Stimulated activated CD4-positive, alpha-beta T cell treated with anti-CD3 and anti-CD28 coated beads, TNF-alpha, amount 100 ng/mL, for 48 hours (primary cell): ENCODE measurements at places on chromosomes 16 and 17.

GRCh38 chr17:48048384-48049126, 396 bp downstream of the NFE2L1 start:
- DNase-seq, result no peak

DNA sequence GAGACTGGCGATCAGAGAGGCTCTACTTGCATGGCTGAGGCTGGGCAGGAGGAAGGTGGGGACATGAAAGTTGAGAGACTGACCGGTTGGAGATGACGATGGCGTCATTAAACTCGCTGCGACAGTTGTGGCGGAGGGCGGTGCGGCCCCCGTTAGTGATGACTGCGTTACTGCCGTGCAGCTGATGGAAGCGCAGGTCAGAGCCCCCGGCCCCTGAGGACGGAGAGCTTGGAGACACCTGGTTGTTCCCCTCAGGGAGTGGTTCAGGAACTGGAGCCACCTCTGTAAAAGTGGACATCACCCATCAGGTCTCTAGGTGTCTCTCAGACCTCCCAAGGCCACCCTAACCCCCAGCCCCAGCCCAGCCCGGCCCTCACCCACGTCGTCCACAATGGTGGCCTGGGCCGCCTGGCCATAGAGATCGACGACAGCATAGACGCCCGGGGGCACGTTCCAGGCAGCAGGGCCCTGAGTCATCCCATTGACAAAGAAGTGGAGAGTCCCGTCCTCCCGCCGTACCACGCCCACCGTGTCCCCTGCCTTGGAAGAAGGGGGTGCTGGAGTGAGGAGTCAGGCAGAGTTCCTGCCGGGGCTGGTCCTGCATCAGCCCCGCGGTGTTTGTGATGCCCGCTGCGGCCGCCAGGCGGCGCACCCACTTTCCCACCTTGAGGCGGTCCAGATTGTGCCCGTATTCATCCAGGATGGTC, 5.3 kb downstream of the NEURL4 start:
- no peak for DNase-seq

GRCh38 chr16:14004729-14005315, 66.3 kb upstream of the MRTFB start:
- DNase-seq, result no peak

GRCh38 chr17:42669977-42670788, 6.6 kb downstream of the PLEKHH3 start:
- no peak for DNase-seq

DNA sequence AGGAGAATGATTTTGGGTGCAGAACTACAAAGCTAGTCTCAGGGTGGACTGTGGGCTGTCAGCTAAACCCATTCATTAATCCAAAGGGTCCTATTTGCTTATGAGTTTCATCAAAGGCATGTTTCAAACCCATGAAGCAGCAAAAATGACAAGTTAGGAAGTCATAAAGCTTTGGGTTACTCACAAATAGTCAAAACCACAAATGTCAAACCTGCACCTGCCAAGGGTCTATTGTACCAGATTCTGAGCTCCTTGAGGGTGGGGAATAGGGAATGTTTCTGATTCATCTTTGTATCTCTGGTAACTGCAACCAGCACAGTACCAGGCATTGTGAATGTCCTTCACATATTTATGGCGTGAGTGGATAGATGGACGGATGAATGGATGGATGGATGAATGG, 317.7 kb downstream of the MAF start:
- no peak for DNase-seq

- DNase-seq, result no peak
Observed at GRCh38 chr17:48144976-48145798, 37.6 kb downstream of the SNX11 start.

- DNase-seq, result no peak
Observed at GRCh38 chr16:1155353-1156054, 2.6 kb downstream of the CACNA1H start.

- no peak for DNase-seq
Observed at GRCh38 chr17:31834448-31834847, 24.6 kb downstream of the COPRS start.

- DNase-seq, result no peak
Observed at GRCh38 chr17:40242774-40243173, 23.7 kb downstream of the WIPF2 start.

DNA sequence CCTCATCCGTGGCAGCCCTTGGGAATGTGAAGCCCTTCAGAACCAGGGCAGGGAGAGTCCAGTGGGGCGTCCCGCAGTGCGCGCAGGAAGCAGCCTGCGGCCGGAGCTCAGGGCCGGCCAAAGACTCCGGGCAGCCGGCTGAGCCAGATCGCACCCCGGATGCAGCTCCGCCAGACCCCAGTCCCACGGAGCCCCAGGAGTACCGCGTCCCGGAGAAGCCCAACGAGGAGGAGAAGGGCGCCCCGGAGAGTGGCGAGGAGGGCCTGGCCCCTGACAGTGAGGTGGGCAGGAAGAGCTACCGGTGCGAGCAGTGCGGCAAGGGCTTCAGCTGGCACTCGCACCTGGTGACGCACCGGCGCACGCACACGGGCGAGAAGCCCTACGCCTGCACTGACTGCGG, 6.9 kb downstream of the ZNF205 start:
- no peak for DNase-seq

DNA sequence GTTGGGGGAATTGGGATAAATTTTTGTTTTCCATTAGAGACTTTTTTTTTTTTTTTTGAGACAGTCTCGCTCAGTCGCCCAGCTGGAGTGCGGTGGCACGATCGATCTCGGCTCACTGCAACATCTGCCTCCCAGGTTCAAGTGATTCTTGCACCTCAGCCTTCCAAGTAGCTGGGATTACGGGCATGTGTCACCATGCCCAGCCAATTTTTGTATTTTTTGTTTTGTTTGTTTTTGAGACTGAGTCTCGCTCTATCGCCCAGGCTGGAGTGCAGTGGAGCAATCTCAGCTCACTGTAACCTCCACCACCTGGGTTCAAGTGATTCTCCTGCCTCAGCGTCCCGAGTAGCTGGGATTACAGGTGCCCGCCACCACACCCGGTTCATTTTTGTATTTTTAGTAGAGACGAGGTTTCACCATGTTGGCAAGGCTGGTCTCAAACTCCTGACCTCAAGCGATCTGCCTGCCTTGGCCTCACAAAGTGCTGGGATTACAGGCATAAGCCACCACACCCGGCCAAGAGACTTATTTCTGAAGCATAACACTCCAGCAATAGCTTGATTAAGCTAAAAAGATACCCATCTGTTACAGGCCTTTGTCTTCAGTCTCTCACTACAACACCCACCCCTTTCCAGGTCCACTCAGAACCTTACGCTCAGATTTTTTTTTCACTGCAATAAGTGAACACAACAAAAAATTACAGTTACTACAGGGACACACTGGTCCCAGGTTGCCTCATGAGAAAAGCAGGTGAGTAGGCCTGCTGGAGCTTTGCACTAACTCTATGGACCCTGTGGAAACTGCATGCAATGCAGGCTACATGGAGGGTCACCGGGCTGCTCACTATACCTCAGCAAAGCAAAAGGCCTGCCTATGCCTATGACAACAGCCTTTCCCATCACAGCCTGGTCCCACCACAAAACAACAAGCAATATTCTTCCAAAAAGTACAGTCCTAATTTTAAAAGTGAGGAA, 34.6 kb downstream of the KANSL1 start:
- DNase-seq, result no peak

DNA sequence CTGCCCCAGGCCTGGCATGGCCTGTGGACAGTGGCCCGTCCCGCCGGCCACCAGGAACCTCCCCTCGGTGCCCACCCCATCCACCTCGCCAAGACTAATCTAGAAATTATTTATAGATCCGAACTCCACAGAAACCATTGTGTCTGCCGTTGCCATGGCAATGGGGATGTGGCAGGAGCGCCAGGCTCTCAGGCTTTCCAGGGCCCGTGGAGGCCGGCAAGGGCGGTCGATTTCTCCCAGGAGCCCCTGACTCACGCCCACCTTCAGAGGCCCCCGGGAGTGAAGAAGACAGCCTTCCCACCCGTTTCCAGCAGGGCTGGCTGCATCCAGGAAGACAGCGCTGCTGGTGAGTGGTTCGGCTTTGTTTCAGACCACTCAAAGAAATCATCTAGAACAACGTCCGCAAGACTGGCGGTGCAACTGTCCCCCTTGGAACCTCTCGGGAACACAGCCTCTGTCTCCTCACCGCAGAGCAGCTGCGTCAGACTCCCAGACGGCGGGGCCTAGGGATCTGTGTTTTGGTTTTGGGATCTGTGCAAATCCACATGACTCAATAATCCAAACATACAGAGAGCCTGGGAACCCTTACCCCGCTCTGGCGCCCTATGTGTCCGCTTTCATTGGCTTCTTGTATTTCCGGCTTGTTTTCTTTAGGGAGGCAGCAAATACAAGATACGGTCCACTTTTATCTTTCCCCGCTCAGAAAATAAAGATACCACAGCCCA, 48.5 kb upstream of the ZCCHC14 start:
- no peak for DNase-seq

DNA sequence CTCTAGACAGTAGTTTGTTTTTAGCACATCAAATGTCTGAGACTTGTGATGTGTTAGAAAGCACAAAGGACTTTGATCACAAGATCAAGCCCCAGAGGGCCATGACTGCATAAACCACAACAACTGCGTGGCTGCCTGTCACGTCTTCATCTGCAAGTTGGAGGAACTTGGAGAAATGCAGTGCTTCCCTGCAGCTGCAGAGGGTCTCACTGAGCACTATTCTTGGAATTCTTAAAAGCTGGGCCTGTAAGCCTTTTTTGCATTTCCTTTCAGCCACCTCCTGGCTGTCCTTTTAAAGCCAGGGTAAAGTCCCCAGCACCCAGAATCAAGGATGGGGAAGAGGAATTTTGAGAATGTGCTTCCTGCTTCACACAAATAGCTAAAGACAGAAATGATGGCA, 431.3 kb downstream of the MAF start:
- DNase-seq, result no peak

DNA sequence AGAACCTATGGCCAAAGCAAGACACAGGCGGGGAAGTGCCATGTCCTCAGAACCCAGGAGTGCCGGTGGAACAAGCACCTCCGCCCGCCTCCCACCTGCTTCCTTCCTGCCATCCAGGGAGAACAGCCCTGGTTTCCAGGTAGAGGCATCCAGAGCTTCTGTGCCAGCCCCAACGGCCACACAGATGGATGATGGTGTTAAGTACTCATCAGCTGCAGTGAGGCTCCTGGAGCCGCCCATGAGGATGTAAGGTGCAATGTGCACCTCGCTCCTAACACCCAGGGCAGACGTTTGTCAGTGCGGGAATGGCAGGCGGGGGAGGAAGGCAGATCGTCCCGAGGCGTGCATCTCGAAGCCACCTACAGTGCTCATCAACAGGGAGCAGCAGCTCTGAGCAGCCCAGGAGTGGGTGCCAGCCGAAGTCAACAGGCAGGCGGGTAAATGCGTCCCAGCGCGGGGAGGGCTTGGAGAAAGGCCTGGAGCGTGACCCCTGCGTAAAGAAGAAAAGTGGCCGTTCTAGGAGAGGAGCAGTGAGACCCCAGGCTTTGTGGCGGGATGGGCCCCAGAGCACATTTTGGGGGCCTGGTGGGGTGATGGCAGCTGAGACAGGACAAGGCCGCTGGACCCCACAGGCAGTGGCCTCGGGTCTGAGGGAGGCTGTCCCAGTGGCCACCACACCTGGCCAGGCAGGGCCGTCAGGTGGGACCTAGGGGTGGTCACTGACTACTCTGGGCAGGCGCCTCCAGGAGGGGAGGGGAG, 46.1 kb upstream of the ACSF3 start:
- no peak for DNase-seq

DNA sequence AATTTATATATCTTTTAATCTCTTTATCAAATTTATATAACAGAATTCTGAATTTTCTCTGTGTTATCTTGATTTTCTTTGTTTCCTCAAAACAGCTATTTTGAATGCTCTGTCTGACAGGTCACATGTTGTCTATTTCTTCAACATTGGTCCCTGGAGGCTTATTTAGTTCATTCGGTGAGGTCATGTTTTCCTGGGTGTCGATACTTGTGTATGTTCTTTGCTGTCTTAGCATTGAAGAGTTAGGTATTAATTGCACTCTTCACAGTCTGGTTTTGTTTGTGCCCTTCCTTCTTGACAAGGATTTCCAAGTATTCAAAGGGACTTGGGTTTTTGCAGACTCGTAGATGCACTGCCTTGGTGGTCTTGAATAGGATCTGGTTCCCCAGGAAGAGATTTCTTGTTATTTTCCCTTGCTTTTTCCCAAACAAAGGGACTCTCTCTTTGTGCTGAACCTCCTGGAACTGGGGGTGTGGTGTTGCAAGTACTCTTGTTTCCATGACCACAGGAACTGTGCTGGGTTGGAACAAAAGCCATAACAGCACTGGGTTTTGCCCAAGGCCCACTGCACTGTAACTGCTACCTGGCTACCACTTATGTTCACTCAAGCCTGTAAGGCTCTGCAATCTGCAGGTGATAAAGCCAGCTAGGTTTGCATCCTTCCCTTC, 1483.0 kb downstream of the CDH8 start:
- no peak for DNase-seq

GRCh38 chr17:50181591-50182560, 16.1 kb downstream of the SGCA start:
- DNase-seq, result no peak

DNA sequence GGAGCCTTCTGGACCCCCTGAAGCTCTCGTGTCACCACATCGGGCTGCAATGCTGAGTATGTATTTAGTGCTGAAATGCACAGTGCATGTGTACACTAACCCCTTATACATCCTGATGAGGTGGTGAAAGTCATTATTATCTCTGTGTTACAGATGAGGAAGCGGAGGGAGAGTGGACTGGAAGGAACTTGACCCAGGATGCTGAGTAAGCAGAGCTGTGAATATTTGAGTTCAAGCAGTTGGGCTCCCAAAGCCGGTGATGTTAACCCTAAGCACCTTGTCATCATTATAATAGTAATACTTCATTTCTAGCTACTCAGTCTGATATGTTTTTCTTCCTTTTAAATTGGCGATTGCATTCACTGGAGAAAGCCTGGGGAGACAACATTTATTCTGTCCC, 25.9 kb upstream of the NKD1 start:
- no peak for DNase-seq

GRCh38 chr17:50451943-50452629, 16.6 kb downstream of the CHAD start:
- no peak for DNase-seq

DNA sequence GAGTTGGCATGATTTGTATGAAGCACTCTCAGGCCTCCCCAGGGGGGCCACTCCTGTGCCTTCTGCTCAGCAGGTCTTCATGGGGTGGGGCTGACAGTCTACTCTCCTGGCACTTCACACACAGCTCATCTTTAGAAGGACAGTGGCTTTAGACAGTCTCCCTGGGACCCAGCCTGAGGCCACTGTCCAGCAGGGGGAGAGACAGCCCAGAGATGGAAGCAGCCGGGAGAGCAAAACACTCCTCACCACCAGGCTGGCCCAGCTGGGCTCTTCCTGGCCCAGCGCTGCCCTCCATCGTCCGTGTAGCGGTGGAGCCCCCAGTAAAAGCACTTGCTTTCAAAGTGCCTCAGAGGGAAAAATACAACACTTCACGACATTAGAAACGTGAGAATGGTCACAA, 62.0 kb upstream of the CRHR1 start:
- DNase-seq, result no peak

- no peak for DNase-seq
Observed at GRCh38 chr17:63741143-63741407, 524 bp downstream of the STRADA start.

DNA sequence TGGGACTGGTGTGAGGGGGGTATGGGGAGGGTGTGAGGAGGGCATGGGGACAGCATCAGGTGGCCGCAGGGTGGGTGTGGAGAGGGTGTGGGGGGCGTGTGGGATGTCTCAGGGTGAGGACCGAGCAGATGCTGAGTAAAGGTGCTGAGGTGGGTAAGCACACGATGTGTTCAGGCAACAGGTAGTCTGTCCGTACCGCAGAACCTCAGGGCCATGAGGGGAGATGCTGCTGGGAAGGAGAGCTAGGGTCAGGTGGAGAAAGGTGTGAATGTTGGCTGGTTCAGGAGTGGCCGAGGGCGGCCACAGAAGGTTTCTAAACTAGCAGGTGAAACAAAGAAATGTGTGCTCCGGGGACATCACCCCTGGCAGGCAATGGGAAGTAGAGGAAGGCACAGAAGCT, 80.0 kb upstream of the CDH5 start:
- no peak for DNase-seq
